GM13976 (cell line): ENCODE measurements at places on chromosomes 6 and 20.
A peak's percentile ranks its signal among the peaks of the same experiment; 100 is the strongest.

DNA sequence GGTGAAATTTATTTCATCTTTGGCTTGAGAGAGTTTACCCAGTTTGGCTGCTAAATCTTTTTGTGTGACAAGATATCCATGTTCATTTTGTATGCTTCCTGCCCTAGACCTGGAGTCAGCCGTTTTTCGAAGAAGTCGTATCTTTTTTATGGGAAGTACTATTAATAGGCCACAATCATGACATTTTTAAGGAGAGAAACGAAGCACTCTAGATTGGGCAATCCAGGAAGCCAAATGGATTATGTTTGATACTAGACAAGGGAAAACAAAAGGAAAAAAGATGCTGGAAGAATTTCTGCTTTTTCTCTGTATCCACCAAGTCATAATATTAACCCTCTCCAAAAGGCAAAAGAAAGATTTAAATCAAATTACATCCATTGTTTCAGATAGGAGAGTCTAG is 214.6 kb downstream of the HDGFL1 start:
- no peak for DNase-seq

DNA sequence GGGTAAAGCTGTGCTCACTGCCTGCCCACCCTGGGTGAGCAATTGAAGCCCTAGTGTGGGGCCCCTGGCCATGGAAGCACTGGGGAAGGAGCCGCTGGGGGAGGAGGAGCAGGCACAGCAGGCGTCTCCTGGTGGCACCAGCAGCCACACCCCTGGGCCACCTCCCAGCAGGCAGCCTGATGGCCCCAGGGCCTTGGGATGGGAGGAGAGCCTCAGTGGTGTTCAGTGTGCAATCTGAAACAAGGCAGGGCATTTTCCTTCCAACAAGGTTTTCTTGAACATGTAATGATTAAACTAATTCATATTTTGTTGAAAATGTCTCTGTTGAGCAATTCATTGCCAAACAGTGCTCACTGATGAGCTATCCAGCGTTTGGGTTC is 151.0 kb downstream of the ZDHHC14 start:
- no peak for DNase-seq

GRCh38 chr6:143539106-143539505 is 27.6 kb upstream of the FUCA2 start:
- no peak for DNase-seq

DNA sequence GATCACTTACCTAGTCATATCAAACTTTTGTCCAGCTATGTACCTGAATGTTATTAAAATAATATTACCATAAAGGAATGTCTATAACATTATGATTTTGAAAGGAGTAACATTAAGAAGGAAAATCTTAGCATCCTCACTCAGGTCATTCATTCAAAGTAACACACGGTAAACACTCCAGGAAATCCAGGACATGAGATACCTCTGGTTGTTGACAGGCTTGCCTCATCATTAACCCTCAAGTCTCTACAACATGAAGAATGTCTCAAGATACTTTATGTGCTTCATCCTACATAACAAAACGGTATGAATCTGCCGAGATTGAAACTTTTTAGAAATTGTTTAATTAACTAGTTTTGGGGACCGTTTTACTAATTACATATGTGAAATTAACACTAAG is 690 bp upstream of the FILIP1 start:
- no peak for DNase-seq

- no peak for DNase-seq
Measured at GRCh38 chr6:155444952-155445903, 10.4 kb downstream of the NOX3 start.

DNA sequence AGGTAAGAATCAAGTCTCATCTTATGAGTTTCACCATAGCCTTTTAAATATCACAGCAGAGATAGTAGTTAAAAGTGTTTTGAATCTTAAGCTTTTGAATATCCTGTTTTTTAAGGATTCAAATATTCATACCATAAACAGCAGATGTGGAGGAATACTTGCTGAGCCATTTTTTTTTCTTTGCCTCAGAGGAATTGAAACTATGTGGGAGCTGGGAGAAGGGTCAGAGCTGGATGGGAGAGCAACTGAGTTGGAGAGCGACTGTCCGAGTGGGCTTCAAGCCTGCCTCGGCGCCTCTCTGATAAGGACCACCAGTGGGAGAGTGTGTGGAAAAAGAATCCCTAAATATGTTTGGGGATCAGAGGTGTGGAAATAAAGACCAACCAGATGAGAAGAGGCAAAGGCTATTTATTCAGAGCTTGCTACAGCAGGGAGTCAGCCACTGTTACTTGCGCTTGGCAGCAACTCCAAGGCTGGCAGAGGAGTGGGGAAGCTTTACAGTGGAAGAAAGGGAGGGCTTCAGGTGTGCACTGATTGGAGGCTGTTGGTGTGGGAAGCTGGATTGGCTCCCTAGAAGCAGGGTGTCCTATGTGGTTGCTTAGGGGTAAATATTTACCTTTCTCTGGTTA is 34.3 kb upstream of the MCUR1 start:
- DNase-seq, result no peak

DNA sequence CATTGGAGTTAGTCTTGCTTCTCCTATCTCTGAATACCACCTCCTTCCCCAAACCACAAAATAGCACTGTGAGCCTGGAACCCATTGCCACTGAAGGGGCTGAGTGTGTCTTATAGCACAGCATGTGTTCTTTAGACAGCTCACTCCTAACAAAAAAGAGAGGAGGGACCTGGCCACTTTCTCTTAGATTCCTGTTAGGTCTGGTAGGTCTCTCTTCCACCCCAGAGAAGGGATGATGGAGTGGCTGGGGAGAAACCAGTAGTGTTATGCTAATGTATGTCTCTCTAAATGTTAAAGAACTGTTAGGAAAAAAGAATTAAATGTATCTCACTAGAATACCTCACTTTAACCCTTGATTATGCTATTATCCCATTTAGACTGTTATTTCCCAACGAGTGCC is 340.3 kb downstream of the EPHA7 start:
- DNase-seq, result no peak

- no peak for DNase-seq
Measured at GRCh38 chr6:23420659-23421350, 705.2 kb upstream of the NRSN1 start.

- no peak for DNase-seq
Measured at GRCh38 chr6:119501798-119502483, 152.4 kb upstream of the MAN1A1 start.

DNA sequence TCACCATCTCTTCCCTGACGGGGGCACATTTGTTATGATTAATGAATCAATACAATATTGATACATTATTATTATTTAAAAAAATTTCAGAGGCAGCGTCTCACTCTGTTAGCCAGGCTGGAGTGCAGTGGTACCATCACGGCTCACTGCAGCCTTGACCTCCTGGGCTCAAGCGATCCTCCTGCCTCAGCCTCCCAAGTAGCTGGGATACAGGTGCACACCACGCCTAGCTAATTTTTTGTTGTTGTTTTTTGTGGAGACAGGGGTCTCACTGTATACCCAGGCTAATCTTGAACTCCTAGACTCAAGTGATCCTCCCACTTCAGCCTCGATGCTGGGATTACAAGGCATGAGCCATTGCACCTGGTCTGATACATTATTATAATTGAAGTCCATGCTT is 4.9 kb upstream of the SRC start:
- no peak for DNase-seq

GRCh38 chr6:157287923-157288322 is 35.4 kb downstream of the TMEM242 start:
- DNase-seq, result no peak

DNA sequence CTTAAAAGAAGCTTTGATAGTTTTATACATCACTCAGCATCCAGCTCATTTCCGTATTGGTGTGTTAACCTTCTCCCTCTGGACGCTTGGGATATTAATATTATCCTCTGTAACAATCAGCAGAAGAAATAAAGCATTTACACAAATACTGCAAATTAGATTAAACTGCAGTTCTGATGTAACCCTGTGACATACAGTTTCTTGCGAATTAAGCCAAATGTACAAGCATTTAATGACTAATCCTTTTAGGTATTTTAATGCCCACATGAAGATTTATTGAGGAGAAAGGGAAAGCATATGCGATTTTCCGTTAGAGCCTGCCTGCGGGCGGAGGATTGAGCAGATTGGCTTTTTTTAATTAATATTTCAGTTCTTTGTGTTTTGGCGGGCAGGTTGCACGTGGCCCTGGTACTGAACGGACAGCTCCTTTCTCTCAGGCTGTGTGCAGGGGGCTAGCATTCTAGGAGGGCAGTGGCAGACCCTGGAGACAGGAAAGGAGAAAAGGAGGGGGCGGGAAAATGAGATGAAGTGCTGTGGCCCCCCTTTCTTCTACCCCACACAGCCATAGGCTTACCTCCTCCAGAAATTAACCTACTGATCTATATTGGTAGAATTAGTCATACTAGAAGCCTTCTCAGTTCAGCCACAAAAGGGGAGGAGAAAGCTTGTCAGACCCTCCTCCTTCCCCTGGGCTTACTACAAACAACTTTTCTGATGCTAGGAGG is 14.1 kb upstream of the TFAP2D start:
- no peak for DNase-seq

- DNase-seq, result no peak
Measured at GRCh38 chr6:100986921-100987320, 105.8 kb upstream of the ASCC3 start.

DNA sequence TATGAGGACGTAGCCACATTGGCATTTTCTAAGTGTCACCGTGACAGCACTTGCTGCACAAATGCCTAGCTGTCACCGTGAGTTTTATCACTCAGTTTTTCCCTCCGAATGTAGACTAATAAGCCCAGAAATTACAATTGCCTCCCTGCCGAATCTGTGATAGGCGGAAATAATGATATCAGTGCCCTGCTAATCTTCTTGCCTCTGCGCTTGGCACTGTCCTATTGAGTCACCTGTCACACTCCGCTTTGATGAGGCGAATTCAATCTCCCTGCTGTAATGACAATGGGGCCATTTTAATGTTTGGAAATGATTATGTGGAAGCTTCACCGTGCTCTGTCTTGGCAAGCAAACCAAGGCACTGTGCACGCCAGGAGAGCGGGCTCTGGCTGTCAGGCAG is 112.8 kb downstream of the LINC00237 start:
- DNase-seq, result no peak

GRCh38 chr6:146905181-146905704 is 299.0 kb upstream of the STXBP5 start:
- DNase-seq, result no peak

DNA sequence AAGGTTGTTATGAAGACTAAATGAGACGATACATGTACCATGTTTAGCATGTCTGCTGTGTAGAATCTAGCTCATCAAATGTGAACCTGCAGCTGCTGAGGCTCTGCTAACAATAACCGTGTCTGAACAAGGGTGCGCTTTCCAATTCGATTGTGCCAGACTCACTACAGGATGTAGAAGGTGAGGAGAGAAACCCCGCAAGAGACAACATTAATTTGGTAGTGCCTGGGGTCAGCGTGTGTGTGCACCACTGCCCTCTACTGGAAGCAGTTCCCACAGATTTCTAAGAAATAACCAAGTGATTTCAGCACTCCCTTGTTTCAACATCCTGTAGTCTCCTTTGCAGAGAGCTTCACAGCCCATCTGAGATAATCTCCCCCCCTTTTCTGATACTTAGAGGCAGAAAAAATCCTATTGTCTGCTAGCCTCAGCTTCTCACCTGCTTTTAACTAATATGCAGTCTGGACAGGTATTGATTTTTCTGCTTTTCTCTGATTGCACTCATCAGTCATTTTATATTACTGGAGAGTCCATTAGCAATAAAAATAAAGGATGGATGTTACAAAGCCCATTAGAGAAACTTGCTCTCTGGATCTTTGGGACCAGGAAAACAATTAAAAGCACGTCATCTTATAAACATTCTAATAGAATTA is 96.7 kb upstream of the BACH2 start:
- peak; percentile 45 for DNase-seq

- peak; percentile 43 for DNase-seq
Measured at GRCh38 chr6:152952866-152953509, 29.9 kb downstream of the FBXO5 start.

DNA sequence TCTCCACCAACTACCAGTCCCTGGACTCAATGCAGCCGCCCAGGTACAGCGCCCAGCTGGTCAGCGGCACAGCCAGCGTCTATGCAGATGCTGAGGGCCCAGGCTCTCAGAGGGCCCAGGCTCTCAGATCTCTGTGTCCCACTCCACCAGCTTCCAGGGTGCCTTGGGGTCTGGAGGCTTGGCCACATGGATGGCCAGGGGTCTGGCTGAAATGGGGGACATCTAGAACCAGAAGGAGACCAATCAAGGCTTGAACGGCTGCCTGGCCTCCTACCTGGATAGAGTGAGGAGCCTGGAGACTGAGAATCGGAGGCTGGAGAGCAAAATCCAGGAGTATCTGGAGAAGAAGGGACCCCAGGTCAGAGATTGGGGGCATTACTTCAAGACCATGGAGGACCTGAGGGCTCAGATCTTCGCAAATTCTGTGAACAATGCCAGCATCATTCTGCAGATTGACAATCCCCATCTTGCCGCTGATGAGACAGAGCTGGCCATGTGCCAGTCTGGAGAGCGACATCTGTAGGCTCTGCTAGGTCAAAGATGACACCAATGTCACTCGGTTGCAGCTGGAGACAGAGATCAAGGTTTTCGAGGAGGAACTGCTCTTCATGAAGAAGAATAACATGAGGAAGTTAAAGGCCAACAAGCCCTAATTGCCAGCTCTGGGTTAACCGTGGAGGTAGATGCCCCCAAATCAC is 44.1 kb upstream of the GRM4 start:
- DNase-seq, result peak; percentile 51

DNA sequence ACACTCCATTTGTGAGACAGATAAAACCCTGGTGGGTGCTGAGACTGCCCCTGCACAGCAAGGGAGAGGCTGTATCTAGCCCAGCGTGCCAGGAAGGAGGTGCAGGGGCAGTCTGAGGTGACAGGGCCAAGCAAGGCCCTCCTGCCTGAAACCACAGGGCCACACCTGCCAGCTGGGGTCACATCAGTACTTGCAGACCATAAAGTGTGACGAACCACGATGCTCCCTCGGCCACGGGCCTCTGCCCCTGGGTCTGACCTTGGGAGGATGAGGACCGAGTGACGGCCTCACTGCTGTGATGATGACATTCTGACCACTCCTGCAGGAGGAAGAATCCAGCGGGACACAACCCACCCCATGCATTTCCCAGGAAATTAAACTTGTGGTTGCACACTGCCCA is 75.1 kb downstream of the NINL start:
- no peak for DNase-seq

DNA sequence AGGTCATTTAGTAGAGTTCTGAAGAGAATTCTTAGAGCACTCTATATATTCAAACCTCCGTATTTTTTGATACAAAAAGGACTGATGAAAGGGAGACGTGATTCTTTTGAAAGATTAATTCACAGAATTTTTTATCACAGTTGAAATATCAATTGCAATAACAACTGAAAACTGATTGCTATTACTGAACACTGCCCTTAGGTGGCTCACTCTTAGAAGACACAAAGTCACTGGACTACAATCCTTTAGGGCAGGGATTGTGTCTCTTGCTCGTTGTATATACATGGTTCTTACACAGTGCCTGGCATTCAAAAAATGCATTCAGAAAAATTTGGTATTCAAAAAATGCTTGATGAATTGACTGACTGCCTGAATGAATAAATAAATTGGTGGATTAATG is 17.1 kb upstream of the CALHM6 start:
- DNase-seq, result peak; percentile 41
